Testis (tissue), 5 donors: ENCODE measurements at places on chromosomes 7 and 10. TPM values are rescaled to one million over a fixed set of nuclear protein-coding genes. Genes with fewer than 3 reads are reported as not detected.

The STEAP4 gene
- total RNA-seq: 27.1 TPM

The IFIT1B gene
- not detected for total RNA-seq

The FFAR4 gene
- 0.55 TPM for total RNA-seq

The CCAR1 gene
- total RNA-seq: 87.4 TPM

The CPVL gene
- total RNA-seq: 26.6 TPM

The DGKB gene
- 0.55 TPM for total RNA-seq

The GNGT1 gene
- total RNA-seq: not detected
